ENCODE measurements at places on chromosomes 2 and 18.

DNA sequence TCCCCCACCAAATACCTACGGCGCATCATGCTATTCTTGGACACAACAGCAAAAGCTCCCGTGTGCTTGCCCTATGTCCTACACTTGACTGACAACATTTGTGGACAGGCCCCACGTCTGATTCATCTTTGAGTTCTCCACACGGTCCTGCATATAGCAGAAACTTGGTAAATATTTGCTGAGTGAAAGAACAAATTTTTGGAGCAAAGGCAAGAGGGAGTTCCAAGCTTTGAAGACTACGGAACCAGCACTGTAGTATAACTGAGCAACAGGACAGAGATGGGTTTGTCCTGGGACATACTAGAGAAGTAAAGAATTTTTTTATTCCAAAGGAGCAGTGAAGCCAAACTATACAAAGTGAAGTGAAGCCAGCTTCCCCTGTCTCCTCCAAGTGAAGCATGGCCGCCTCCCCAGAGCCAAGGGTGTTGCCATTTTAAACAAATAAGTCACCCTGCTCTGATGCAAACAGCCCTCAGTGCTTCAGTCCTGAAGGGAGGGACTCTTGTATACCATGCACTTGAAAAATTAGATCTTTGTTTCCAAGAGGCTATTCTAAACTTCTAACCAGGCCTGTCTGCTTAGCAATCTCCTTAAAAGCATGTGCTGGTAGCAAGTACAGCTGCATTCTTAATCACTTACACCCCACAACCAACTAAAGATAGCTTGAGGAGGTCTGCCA, 35.9 kb downstream of the SPRED2 start:
- no peak for DNase-seq

DNA sequence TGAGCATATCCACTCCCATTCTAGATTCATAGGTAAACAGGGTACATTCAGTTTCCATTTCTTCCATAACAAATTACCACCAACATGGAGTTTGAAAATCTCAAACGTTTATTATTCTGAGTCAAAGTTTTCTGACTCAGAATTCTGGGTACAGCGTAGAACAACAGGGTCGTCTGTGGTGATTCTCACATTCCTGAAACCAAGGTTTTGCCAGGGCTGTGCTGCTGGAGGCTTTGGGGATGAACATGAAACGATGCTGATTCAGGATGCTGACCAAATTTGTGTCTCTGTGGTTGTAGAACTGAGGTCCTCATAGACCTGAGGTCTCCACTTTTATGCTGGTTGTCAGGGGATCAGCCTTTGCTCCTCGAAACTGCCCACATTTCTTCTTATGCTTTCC, 255.7 kb downstream of the DSEL start:
- no peak for DNase-seq

DNA sequence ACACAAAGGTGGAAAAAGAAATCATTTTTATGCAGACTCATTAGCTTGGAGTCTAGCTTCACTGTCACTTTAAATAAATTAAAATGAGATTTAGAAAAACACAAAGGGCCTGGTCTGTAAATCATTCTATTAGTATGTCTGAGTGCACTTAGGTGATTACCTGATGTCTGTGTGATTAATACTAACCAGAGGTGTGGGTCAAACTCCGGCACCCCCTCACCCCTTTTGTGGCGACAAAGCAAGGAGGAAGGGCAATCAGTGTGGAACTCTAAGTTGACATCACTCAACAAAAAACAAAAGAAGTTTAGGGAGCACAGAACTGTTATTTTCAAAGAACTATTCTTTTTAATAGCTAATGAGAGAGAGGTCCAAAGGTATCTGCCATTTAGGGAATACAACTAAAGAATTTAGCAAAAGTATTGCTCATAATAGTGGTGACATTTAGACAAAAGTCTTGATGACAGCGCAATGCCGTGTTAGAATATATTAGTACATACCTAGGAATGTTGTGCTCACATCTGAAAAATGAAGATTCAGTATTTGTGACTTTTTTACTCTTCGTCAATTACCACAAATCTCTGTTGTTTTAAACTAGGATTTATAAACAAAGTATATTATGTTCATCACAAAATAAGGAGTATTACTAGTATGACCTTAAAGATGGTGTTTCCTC, 66.3 kb downstream of the ZEB2 start:
- no peak for DNase-seq

GRCh38 chr2:86411396-86411795, 29.8 kb upstream of the KDM3A start:
- DNase-seq: no peak

- DNase-seq: no peak
These were observed 43.4 kb upstream of the SMAD7 start for GRCh38 chr18:48994044-48994651.

GRCh38 chr2:218829868-218830451, 1.6 kb downstream of the PRKAG3 start:
- DNase-seq: peak; percentile 45

GRCh38 chr2:94990956-94991355, 34.6 kb upstream of the MAL start:
- DNase-seq: no peak

DNA sequence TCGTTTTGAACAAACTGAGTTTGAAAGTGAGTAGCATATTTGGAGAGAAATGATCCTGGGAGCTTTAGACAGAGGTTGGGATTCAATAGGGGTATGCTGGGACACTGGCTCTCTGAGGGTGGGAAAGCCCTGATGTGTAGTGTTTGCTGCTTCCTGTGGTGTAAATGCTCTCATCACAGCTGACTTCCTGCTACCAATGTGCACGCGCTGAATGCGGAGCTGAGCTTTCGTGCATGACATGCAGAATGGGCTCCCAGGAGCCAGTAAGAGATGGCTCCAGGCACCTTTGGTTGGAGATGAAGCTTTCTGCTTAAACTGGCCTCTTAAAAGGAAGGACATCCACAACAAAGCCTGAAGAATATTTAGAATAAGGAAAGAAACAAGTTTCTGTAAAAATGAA, 224.1 kb upstream of the CCDC150 start:
- DNase-seq: no peak

DNA sequence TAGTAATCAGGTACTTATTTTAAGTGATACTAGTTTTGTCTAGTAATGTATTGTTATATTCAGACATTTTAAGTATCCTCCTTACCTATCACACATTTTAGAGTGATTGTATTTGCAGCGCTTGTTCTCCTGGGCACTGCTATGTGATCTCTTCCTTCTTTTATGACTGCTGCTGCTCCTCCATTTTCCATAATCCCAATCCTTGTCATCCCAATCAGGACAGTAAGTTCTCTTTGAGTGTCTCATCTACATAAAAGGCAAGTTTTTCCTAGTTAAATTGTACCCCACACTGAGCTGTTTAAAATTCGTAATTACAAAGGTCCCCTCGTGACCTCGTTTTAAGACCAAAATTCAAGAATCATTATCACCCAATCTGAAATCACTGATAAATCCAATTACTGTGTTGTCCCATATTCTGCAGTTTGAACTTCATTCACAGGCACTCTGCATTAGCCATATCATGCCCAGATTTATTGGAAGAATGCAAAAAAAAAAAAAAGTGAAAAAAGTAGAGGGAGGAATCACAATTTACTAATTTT, 2.8 kb downstream of the CLK1 start:
- no peak for DNase-seq

DNA sequence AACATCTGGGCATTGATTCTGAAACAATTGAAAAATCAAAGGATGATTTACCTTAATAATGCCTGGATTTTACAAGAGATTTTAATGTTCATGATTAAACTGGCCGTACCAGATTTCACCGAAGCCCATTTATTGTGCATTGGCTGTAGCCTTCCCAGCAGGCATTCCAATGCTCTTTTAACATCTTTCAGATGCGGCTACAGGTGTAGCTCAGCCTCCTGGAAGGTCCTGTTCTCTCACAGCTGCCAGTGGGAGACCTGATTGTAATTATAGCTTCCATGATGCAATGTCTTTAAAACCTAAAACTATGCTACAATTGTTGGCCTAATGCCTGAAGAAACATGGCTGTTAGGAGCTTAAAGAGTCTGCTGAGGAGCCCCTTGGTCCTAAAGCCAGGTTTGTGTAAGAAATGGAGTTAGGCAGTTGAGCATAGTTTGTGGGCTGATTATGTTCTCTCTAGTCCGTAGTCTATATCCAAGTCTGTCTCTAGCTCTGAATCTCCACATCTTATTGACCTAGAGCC, 147.4 kb downstream of the CERS6 start:
- no peak for DNase-seq

DNA sequence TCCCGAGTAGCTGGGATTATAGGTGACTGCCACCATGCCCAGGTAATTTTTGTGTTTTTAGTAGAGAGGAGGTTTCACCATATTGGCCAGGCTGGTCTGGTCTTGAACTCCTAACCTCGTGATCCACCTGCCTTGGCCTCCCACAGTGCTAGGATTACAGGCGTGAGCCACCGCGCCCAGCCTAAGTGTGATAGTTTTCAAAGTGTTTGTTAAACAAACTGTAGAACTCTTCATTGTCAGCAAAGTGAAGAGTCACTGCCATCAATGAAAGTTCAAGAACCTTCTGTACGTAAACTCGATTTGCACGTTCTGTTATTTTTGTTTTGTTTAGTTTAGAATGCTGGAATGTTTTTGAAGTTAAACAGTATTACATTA, 18.0 kb upstream of the SOS1 start:
- DNase-seq: no peak

DNA sequence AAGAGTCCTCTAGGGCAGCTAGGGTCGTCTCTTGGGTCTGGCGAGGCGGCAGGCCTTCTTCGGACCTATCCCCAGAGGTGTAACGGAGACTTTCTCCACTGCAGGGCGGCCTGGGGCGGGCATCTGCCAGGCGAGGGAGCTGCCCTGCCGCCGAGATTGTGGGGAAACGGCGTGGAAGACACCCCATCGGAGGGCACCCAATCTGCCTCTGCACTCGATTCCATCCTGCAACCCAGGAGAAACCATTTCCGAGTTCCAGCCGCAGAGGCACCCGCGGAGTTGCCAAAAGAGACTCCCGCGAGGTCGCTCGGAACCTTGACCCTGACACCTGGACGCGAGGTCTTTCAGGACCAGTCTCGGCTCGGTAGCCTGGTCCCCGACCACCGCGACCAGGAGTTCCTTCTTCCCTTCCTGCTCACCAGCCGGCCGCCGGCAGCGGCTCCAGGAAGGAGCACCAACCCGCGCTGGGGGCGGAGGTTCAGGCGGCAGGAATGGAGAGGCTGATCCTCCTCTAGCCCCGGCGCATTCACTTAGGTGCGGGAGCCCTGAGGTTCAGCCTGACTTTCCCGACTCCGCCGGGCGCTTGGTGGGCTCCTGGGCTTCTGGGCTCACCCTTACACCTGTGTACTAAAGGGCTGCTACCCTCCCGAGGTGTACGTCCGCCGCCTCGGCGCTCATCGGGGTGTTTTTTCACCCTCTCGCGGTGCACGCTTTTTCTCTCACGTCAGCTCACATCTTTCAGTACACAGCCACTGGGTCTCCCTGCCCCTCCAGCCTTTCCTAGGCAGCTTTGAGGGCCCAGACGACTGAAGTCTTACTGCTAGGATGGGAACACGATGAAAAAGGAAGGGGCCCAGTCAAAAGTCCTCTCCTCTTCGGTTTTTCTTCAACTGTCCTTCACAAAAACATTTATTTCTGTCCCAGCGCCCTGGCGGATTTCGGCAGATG, 8.1 kb downstream of the SIX2 start:
- no peak for DNase-seq

- DNase-seq: no peak
These were observed 178.2 kb downstream of the LOXHD1 start for GRCh38 chr18:46478796-46479195.

DNA sequence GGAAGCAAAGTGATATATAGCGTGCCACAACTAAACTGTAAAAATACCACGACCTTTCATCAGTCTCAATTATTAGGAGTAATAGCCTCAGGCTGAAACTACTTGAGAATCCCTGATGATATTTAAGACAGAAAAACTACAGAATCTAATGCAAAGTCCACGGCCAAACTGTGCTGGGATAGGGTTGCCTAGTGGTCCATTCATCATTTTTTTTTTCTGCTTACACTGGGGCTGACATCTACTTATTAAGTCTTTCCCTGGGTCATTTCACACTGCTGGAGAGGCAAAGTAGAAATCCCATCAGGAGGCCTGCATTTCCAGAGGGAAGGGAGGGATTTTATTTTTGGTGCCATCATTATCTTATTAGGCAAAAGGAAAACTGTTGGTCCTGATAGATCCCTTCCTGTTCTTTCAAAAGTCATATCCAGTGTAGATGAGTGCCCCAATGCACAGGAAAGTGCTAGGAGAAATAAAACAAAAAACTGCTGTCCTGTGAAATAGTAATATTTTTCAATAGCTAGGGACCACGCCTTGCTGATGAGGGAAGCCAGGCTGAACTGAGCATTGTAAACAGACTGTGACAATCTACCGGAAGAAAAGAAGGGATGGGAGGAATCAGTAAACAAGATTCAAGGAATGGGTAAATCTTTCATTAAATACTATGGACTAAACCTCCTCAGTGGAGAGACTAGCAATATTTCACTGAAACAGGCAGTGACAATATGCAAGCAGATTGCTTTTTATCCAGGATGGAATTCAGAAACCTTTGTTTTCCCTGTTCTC, 644.3 kb downstream of the IRS1 start:
- no peak for DNase-seq

- DNase-seq: no peak
These were observed 106.3 kb downstream of the GYPC start for GRCh38 chr2:126761981-126762878.

- no peak for DNase-seq
These were observed 4.1 kb upstream of the CD8A start for GRCh38 chr2:86794861-86795260.

GRCh38 chr18:3771121-3771971, 321.4 kb downstream of the TGIF1 start:
- DNase-seq: peak; percentile 65

DNA sequence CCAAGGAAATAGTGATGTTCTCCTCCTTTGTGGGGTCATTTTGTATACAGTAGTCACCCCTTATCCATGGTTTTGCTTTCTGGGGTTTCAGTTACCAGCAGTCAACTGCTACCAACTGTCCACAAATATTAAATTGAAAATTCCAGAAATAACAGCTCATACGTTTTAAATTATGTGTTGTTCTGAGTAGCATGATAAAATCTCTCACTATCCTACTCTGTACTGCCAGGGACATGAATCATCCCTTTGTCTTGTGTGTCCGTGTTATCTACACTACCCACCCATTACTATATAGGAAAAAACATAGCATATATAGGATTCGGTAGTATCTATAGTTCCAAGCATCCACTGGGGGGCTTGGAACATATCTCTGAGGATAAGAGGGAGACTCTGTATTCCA, 120.9 kb upstream of the DCC start:
- no peak for DNase-seq
